ENCODE measurements at places on chromosomes 5 and 9.

GRCh38 chr5:820245-820644 is 30.5 kb downstream of the ZDHHC11 start:
- no peak for DNase-seq

GRCh38 chr9:12723409-12724028 is 30.3 kb downstream of the TYRP1 start:
- DNase-seq = no peak

- DNase-seq = no peak
These were observed 89.7 kb downstream of the KCNT1 start for GRCh38 chr9:135791431-135792267.

GRCh38 chr5:149666212-149666852 is 63.8 kb upstream of the PPARGC1B start:
- DNase-seq = no peak

- DNase-seq = no peak
These were observed 93.6 kb downstream of the TLE4 start for GRCh38 chr9:79665369-79665768.

- peak; percentile 63 for DNase-seq
These were observed 93.0 kb downstream of the YTHDC2 start for GRCh38 chr5:113606298-113607134.

GRCh38 chr9:120925535-120926396 is 830 bp downstream of the TRAF1 start:
- DNase-seq = peak; percentile 87

DNA sequence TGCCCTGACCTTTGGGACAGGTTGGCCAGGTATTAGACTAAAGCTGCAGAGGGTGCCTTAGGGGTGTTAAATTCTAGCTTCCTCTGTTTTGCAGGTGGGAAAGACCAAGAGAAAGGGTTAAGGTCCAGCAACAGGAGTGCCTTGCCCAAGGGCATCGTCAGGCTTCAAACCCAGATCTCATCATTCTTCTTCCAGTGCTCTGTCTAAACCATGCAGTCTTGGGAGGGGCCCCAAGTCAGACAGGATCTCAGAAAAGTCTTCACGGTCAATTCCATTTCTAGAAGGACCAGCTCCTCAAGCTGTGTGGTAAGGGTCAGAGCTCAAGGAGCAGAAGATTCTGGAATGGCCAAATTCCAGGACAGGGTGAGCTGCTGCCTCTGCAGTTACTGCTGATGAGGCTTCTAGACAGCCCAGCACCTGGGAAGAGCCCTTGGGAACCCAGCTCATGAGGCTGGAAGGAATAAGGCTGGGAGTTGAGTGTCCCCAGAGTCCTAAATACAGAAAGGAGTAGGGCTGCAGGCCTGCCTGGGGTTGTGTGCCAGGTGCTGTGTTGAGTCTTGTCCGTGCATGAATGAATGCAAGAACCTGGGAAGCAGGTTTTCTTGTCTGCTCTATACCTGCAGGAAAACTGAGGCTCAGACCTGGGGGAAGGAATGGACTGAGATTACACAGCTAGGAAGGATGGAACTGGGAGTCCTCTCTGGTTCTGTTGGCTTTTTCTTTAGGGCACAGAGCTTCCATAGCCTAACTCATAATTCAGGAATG is 69.3 kb downstream of the WWC1 start:
- DNase-seq = no peak

All from SJSA1 (cell line).